ENCODE measurements at places on chromosomes 3 and 15. TPM values are rescaled to one million over a fixed set of nuclear protein-coding genes. Genes with fewer than 3 reads are reported as not detected.

Gene LYZL4
- not detected for total RNA-seq

Gene GPR62
- total RNA-seq = not detected

Gene HRH1
- total RNA-seq = 3.2 TPM

Gene CASR
- total RNA-seq = not detected

Gene WDR49
- not detected for total RNA-seq

Gene ZNF80
- total RNA-seq = not detected

Gene PRR23E
- not detected for total RNA-seq

Gene CYP1A2
- not detected for total RNA-seq

Gene PRSS50
- total RNA-seq = not detected

Gene ECE2
- not detected for total RNA-seq

Gene PRTG
- not detected for total RNA-seq

Gene CIDEC
- not detected for total RNA-seq

Gene TMEM212
- total RNA-seq = not detected

Gene GOLGA8M
- total RNA-seq = not detected

Gene OR5K2
- not detected for total RNA-seq

Gene PTH1R
- total RNA-seq = not detected

Gene GOLGA8F
- total RNA-seq = not detected

Gene ZMYND10
- total RNA-seq = 1.1 TPM
